Activated naive CD4-positive, alpha-beta T cell (primary cell): ENCODE measurements at places on chromosomes 5 and 9.

- DNase-seq = no peak
Observed at GRCh38 chr9:12849486-12850003, 74.7 kb downstream of the LURAP1L start.

DNA sequence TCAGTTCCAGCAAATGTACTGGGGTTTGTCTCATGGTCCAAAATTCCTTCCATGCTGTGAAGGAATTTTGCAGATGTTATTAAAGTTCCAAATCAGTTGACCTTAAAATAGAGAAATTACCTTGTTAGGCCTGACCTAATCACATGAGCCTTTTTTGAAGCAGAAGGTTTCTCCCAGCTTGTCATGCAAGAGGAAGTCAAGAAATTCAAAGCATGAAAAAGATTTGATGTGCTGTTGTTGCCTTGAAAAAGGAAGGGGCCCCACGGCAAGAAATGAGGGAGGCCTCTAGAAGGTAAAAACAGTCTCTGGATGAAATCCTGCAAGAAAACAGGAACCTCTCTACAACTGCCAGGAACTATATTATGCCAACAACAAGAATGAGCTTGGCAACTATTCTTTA, 24.2 kb upstream of the HAPLN1 start:
- DNase-seq = no peak

DNA sequence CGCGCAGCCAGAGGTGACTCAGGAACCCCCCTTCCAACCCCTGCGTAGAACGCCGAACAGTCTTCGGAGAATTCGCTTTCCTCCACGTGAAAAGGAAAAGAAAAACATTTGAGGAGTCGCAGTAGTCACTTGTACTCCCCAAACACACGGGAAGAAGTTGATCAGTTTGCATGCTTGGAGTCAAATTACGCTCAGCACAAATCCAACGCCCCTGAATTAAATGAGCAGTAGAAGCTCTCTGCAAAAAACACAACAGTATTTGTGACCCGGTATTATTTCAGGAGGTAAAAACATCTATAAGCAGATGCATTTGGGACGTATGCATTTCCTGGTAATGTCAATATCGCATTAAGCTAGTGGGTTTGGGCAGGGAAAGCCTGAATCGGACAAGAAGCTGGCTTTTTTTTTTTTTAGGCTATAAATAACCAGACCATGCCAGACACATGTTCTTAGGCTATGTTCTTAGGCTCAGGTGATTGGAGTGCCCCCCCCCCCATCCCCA, 854 bp upstream of the ARL15 start:
- no peak for DNase-seq

- DNase-seq = no peak
Observed at GRCh38 chr9:109935406-109936087, 155.5 kb downstream of the PALM2AKAP2 start.

DNA sequence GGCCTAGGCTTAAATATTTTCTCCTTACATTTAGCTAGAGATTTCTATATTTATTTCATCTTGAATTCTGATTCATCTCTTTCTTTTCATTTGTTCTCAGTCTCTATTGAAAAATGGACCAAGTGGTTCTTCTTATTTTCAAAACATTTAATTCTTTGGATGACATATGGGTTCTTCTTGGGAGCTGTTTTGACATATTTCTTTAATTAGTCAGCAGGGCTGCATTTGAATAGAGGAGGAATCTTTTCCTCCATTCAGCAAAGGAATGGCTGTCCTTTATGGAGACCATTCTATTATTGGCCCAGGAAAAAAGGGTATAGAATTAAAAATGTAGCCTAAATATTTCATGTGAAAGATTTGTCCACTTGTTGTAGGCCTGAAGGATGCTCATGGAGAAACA, 109.9 kb downstream of the RPS23 start:
- no peak for DNase-seq

DNA sequence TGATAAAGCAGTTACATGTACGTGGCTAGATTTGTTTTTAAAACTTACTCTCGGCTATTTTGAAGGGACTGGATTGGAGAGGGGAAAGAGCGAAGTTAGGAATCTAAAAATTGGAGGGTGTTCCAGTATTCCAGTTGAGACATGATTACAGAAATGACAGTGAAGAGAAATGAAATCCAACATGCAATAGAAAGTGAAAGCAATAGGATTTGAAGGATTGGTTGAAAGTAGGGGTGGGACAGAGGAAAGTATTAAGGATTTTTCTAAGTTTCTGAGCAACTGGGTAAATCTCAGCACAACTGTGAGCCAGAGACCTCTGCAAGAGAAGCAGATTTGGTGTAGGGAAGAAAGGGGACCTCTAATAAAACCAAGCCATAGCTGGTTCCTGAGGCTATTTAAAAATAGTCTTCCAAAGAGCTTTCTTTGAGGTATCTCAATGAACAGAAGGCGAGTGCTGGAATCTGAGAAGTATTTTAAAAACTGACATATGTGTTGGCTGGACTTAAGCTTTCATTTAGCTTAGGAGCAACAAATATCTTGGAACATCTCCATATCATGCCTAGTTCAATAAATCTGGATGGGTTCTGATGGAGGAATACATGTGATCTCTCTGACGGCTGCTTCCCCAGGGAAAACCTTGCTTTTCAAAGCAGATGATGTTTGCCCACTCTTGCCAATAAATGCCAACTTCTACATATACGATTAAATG, 110.4 kb upstream of the IFNK start:
- no peak for DNase-seq

DNA sequence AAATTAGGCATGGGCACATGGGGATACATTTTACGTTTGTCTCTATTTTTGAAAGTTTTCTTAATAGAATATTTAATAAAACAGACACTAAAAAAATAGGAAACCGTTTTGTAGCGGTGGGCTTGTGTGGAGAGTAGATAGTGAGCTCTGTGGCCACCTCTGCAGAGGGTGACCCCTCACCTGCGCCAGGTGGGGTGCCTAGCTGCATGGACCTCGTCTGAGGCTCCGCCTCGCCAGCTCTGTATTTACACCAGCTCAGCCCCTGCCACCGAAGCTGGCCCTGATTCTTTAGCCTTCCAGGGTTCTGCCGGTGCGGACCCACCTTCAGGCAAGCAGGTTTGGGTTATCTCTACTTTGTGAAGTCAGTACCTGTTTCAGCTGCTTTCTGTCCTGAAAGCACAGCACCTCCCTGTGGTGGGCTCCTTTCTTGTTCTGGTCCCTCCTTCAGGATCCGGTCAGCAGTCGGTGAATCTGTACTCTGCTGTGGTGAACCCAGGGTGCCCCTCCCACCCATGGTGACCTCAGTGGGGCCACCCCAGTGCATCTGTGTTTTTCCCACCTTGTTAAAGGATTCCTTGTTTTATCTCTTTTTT, 105.2 kb upstream of the CACNA1B start:
- DNase-seq = no peak

DNA sequence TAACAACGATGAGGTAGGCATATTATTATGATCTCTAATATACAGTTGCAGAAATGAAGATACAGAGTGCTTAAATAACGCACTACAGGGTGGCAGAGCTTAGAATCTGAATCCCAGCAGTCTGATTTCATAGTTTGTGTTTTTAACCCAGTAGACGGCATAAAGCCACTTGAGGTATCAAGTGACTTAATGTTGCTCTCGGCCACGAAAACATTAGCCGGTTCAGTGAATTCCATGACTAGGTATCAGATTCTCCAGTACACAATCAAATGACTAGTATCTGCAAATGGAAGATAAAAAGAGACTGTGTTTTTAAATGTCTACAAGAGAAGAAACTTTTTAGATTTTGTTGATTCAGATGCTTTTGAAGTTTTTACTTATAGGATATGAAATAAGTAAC, 24.8 kb downstream of the SMC2 start:
- DNase-seq = no peak

GRCh38 chr5:53083927-53084326, 25.6 kb downstream of the MOCS2 start:
- DNase-seq = no peak

GRCh38 chr5:135437796-135438560, 9.2 kb downstream of the DCANP1 start:
- no peak for DNase-seq

DNA sequence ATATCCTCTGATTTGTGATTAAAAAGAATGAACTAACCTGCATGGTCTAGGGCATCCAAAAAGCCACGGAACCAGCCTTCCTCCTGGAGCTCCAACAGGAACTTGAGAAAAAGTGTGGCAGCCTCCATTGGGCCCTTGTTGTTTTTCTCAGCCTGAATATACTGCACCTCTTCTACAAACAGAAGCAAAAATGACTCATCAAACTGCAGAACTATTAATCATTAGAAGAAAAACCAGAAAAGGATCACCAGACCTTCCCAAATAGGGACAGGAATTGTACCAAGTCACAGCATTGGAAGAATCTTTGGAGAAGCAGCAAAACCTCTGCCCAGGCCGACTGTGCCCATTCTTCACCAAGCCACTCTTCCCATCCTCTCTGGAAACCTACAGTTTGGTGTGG, 25.2 kb downstream of the RIGI start:
- no peak for DNase-seq

DNA sequence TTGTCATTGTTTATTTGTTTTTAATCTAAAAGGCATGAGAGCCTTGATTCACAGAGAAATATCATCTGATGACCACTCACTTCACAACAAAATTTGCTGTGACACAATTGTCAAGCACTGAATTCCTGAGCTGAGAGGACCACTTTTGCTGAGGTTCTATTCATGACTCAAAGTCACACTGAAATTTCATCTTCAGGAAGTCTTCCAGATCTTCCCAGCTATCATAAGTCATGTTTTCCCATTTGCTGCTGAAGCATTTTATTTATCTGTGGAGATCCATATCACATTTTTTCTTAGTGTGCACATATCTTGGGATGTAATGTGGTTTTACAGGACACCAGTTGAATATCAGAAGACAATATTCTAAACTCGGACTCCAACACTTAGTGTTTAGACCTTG, 255.1 kb upstream of the TRIM32 start:
- no peak for DNase-seq

GRCh38 chr5:42306287-42306686, 117.0 kb upstream of the GHR start:
- DNase-seq = no peak

DNA sequence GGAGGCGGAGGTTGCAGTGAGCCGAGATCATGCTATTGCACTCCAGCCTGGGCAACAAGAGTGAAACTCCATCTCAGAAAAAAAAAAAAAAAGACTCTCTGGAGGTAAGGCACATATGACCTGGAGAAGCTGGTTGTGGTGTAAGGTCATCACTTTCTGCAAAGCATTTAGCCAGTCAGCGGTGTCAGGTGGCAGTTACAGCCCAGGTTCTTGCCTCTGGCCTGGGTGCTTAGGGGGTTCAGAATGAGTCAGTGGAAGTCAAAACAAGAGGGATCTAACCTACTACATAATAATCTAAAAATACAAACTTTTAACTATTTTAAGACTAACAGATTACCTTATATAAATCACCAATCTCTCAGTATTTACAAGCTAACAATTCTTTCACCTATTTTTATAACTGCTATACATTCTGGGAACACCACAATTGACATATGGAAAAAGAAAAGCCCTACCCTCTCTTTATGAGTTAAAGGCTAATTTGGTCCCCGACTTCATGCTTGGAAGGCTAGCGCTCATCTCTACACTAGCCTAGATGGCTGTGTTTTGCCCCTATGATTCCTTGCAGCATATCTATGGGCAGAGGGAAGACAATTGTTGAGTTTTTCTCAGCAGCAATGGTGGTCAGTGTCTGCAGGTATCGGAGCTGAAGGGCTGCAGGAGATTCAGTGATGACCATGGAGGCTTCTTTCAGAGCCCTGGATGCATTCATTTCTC, 29.2 kb downstream of the STOM start:
- DNase-seq = no peak

DNA sequence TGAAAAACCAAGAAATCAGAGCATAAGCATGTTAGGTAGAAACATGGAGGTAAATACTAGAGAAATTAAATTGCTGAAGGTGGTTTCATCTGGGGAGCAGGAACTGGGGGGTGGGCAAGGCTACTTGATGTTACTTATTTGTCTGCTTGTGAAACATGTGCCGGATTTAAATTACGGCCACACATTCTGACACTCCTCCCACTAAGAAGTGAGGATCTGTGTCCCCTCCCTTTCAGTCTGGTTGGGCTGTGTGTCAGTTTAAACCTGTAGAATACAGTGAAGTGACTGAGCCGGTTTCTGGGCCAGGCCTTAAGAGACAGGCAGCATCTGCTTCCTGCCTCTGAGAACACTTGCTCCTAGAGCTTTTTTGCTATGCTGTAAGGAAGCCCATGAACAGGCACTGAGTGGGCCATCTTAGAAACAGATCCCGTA, 2.3 kb upstream of the IARS1 start:
- no peak for DNase-seq

DNA sequence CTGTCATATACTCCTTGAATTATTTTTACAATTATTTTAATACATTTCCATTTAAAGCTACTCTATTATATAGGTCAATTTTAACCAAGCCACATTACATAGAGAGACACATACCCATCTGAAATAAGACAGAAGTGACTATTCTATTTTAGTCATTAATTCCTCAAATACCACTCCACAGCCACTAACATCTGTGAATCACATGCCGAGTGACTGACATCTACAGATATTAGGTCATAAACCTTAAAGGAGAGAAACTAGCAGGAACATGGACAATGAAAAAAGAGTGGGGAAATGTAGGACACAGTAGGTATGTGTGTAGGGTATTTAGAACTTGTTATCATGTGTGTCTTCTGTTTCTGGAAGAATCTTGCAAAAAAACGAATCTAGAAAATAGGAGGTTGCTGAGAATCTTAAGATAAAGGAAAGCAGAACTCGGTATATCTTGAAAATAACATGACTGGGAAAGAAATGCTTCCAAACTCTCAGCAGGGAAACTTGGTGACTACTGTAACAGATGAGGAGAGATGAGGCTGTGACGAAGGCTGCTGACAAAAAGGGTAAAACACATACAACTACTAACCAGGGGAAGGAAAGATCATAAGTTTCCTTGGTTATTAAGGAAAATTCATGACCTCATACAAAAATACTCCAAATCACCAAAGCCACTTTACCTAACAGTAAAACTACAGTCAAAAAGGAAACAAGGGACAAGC, 84.6 kb downstream of the PLPP1 start:
- DNase-seq = no peak

DNA sequence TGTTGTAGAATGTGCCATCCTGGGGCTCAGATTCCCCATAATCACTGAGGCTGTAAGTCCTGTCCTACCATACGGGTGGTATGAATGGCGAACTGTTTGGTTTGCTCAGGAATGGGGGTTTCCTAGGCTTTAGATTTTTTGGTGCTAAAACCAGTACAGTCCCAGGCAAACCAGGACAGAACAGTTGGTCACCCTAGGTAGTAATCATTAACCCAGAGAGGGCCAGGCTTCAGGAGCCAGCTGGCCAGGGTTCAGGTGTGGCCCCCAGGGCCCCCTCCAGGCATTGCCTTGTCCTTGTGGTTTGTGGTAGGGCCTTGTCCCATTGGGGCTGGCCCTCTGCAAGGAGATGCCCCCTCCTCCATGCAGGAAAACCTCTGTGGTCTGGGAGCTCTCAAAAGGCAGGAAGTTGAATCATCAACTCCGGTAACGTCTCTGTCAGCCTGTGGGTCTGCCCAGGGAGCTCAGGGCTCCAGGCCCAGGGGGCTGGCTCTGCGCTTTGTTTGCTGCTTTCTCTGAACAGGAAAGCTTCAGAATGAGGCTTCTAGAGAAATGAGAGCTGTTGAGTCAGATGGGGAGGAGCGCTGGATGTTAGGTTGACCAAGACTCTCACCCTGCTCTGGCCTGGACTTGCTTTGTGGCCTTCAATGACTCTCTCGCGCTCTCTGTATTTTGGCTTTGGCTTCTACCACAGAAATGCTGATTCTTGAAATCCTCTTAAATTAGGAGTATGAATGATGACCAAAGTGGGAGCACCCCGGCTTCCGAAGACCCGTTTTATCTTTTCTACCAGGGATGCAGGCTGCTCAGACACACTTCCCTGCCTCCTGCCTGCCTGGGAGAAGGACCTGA, 22.2 kb upstream of the JADE2 start:
- peak; percentile 39 for DNase-seq

GRCh38 chr5:44747396-44747795, 61.4 kb upstream of the MRPS30 start:
- DNase-seq = no peak
